ENCODE measurements at places on chromosomes 13 and 19.

- peak; percentile 8 for DNase-seq
These were observed 293.7 kb downstream of the PCDH17 start for GRCh38 chr13:57925250-57925649.

DNA sequence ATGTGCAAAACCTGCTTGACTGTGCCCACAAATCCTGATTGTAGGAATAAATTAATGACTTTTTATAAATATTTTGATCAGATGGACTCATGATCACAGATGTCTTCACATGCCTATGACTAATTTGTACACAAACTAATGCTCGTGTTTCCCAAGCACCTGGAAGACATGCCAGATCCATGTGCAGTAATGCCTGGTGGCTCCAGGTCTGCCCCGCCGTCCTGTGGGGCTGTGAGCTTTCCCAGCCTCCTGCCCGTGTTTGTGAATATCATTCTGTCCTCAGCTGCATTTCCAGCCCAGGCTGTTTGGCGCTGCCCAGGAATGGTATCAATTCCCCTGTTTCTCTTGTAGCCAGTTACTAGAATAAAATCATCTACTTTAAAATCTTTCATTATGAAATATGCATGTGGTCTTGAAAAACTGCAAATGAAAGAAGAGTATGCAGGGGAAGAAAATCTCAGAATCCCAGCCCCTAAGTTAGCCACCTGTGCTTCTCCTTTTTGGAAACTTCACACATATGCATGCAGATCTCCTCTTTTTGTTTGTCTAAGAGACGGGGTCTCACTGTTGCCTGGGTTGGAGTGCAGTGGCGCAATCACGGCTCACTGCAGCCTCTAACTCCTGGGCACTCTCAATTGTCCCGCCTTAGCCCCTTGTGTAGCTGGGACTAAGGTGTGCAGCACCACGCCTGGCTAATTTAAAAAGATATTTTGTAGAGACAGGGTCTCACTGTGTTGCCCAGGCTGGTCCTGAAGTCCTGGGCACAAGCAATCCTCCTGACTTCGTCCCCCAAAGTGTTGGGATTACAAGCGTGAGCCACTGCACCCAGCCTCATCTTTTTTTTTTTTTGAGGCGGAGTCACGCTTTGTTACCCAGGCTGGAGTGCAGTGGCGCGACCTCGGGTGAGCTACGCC, 6.2 kb downstream of the RPL28 start:
- DNase-seq: no peak

GRCh38 chr19:1910177-1910576, 5.0 kb downstream of the ADAT3 start:
- DNase-seq: no peak

- DNase-seq: no peak
These were observed 61.0 kb downstream of the NHLRC3 start for GRCh38 chr13:39099231-39099630.

GRCh38 chr13:33745370-33746324, 72.3 kb upstream of the RFC3 start:
- DNase-seq: no peak

GRCh38 chr19:49912965-49913685, 15.9 kb upstream of the ATF5 start:
- DNase-seq: no peak

GRCh38 chr13:46622630-46623256, 69.8 kb downstream of the LRCH1 start:
- peak; percentile 61 for DNase-seq

DNA sequence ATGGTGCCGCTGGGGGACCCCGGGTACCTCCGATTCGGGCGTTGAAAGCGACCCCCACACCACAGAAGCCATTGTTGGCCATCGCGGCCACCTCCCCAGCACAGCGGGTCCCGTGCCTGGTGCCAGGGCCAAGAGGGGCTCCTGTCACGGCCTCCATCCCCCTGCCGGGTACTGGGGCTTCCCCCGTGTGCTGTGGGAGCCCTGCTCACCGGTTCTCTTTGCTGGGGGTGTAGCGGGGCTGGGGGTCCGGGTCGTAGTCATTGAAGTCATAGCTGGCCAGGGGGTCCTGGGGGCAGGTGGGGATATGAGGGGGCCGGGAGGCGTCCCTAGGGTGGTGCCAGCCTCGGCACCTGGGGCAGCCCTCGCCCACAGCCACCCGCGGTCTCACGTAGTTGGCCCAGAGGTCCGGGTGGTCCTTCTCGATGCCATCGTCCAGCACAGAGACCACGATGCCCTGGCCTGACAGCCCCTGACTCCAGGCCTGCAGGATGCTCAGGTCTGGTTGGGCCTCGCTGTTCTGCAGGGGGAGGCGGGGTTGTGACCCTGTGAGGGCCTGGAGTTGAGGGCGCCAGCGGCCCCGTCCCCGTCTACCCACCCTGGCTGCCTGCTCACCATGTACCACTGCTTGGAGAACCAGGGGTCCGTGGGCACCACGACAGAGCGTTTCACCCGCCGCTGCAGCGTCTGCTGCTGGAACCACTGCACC, 2.4 kb downstream of the PCSK4 start:
- DNase-seq: no peak

GRCh38 chr19:45444318-45445041, 20.8 kb upstream of the ERCC1 start:
- DNase-seq: peak; percentile 64

- DNase-seq: no peak
These were observed 61.8 kb downstream of the ZNF136 start for GRCh38 chr19:12224676-12225075.

GRCh38 chr19:32870981-32871451, 1.4 kb upstream of the SLC7A9 start:
- no peak for DNase-seq

- DNase-seq: no peak
These were observed 140.9 kb upstream of the MAB21L1 start for GRCh38 chr13:35617420-35617819.

DNA sequence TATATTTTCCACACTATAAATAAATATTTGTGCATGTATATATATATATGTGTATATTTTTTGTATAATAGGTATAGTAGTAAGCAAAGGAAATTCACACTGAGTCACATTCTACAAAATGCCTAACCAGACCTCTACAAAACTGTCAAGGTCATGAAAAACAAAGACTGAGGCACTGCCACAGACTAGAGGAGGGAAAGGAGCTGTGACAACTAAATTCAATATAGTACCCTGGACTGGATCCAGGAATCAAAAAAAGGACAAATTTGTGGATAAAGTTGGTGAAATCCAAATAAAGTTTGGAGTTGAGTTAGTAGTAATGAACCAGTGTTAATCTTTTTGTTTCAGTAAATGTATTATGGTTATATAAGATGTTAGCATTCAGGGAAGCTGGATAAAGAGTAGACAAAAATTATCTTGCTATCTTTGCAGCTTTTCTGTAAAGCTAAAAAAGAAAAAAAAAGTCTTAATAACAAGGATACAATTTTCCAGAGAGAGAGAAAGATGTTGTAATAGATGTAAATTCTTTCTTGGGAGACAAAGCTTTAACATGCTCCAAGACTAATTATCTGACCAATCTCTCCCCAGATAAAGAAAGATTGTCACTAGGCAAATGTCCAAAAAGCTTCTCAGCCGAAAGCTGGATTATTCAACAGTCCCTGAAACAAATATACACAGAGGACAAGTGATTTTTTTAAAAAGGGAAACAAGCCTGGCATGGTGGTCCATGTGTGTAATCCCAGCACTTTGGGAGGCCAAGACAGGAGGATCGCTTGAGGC, 19.1 kb downstream of the SYDE1 start:
- DNase-seq: no peak

GRCh38 chr13:76339649-76340048, 546.6 kb downstream of the KCTD12 start:
- DNase-seq: no peak

GRCh38 chr13:51227404-51227803, 5.2 kb downstream of the FAM124A start:
- no peak for DNase-seq

DNA sequence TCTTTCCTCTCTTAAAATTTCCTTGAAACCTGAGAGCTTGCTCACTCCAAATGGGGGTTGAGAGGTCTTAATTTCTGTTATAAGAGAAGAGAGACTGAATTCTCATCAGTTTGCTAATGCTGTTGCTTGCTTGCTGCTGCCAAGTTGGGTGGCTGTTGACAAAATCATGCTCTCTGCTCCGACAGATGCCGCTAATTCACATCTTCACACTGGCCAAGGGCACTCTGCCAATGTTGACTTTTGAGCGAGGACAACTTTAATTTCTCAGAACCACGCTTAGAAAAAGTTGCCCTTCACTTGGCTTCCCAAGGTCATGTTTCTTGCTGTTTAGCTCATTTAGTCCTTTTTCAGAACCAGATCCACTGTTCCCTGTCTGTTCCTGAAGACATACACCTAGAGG, 402.9 kb downstream of the HS6ST3 start:
- no peak for DNase-seq

DNA sequence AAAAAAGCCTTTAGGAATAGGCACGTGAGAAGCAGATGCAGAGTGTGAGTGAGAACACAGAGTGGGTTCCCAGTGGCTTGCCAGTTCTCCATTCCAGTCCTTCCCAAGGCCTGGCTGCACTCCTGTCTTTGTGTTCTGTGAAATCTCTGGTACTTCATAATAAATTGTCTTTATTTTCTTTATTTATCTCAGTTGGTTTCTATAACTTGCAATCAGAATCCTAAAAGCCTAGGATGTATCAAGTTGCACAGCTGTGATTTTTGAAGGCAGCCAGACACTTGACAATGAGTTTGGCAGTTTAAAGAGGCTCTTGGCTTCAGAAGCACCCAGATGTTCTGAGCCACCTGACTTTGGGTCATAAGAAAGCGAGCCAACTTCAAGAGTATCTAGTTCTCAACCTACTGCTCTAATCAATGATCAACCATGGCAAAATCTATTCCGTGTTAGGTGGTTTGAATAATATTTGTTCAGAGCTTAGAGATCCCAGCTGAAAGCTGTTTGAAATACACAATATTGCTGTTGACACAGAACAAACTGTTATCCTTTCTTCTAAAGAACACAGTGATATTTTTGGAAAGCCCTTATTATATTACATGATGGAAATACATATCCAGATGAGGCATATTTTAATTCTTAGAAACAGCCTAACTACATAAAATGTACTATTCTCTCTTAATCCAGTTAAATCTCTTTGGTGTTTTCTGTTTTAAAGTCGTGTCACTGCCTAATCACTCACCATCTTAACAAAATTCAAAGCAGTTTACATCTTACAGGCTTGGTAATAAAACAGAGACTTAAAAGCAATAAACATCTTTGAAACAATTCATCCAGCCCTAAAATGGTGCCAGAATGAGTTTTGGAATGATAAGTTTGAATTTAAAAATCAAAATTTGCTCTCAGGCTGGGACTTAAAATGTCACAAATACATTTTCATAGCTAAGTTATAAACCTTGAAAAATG, 483.0 kb upstream of the NBEA start:
- no peak for DNase-seq

DNA sequence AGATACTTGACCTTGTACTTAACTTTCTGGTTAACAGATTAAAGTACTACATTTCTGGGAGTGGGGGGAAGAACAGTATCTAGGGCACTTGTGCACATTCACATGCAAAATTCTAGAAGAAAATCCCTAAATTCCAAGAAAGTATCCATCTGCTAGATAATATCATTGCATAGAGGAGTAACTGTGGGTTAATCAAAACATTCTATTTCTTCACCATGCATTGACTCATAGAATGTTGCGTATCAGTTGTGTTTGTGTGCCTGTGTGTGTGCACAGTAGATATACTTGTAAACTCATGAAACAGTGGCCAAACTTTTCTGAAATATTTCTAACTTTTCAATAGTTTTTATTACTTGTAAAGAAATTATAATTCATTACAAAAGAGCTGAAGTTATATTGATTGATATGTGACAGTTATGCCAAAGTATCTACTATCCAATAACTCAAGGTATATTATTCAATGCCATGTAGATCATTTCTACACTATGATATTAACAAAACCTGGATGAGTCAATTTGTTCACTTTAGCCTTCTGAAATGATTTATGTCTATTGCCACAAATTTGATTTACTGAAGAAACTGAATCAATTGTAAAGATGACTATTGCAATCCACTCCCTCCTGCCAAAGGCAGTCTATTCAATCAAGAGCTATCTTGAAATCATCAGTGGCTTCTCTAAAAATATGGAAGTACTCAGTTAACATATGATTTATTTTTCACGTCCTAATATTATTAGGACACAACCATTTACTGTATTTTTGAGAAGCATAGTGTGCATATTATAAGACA, 756.7 kb upstream of the ARGLU1 start:
- DNase-seq: no peak

DNA sequence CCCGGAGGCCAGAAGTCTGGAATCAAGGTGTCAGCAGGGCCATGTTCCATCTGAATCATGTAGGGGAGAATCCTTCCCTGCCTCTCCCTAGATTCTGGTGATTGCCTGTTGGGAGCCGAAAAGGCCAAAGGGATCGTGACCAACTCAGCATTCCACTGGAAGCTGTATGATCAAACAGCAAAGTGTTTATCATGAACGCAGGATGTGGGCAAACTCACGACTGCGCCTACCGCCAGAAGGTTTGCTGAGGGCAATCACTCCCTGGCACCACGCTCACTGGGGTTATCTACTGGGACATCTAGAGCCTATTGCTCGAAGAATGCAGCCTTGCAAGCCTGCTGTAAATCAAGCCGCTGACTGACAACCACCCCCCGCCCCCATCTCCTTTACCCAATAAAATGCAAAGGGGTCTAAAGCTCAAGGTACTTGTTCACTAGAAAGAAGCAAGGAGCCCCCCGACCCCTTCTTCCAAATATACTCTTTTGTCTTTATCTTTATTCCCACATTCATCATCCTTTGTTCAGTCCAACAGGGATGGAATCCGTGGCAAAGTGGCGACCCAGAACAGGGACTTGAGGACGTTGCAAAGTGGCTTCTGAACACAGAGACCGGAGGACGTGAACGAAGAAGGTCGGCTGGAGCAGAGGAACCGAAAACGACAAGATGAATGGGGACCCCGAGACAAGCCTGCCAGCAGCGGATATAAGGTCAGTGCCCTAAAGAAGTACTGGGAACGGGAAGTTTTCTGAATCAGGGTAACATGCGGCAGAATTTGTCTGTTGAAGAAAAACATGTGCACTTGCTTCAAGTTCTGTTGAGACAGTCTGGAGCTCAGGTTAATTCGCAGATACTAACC, 16.8 kb downstream of the CLEC4M start:
- no peak for DNase-seq

DNA sequence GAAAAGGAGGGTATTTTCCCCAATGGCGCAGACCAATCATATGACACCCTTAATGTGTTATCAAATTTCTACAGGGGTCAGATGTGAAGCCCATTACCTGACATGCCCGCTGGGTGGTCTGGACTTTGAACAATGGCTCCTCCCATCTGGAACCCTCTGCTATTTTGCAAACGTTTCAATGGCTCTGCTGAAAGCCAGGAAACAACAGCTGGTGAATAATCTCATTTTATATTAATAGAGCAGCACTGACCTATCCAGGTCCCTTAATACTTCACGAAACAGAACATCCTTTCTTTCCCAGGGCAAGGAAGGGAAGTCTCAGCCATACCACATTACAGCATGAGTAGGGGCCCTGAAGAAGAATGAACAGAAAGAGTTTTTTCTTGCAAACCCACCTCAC, 20.3 kb upstream of the KPNA3 start:
- no peak for DNase-seq
